ENCODE measurements at places on chromosomes 2 and 18. TPM values are rescaled to one million over a fixed set of nuclear protein-coding genes. Genes with fewer than 3 reads are reported as not detected.

DNA sequence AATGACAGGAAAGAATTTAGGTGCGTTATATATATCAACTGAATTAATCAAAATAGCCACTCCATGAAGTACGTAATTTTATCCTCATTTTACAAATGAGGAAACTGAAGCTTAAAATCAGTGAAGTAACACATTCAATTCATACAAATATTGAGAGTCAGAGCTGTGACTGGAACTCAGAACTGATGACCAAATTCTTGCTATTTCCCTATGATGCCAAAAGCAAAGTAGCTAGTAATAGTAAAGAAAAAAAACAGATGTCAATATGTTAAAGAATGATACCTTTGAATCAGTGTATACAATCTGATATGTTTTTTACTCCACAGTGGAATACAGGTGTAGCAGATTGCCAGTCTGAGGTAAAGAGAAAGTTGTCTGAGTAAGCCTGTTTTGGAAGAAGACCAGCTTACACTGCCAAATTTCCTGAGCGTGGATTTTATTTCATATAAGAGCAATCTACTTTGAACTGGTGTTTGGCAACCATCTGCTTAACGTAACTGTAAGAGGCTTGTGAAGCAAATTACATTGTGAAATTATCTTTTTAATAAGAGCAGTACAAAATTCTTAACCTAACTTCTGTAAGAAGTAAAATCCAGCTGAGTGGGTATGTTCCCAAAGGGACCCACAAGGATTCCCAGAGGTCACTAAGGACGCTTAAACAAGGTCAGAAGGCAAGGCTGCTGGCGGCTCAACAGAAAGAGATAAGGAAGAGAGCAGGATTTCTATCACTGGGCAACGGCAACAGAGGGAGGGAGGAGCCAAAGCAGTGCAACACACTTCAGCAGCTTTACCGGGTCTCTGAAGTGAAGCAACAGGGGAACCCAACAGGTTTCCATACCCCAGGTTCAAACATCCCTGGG is 85.6 kb downstream of the IKZF2 start:
- DNase-seq = no peak

DNA sequence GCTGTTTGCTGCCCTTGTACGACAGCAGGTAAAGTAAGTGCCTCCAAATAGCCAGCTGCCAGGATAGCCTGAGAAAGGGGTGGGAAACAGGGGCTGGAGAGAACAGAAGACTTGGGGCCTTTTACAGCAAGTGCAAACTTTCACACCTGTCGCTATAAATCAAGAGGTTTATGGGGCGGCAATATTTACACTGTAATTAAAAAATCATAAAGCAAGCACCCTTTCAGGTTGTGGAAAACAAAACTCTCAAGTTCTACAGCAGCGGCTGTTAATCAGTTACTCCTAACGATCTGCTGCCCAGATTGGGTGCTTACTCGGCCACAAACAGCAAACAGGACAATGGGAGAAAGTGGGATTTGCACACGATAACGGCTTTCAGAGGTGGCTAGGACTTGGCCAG is 359.5 kb upstream of the ETAA1 start:
- no peak for DNase-seq

Gene LAMA3
- total RNA-seq = 47.3 TPM

Gene MEIS1
- total RNA-seq = 18.0 TPM

Gene EVX2
- total RNA-seq = not detected

GRCh38 chr2:205769879-205770278 is 87.6 kb downstream of the NRP2 start:
- DNase-seq = no peak

GRCh38 chr2:239371726-239372686 is 28.8 kb downstream of the HDAC4 start:
- peak; percentile 50 for DNase-seq

DNA sequence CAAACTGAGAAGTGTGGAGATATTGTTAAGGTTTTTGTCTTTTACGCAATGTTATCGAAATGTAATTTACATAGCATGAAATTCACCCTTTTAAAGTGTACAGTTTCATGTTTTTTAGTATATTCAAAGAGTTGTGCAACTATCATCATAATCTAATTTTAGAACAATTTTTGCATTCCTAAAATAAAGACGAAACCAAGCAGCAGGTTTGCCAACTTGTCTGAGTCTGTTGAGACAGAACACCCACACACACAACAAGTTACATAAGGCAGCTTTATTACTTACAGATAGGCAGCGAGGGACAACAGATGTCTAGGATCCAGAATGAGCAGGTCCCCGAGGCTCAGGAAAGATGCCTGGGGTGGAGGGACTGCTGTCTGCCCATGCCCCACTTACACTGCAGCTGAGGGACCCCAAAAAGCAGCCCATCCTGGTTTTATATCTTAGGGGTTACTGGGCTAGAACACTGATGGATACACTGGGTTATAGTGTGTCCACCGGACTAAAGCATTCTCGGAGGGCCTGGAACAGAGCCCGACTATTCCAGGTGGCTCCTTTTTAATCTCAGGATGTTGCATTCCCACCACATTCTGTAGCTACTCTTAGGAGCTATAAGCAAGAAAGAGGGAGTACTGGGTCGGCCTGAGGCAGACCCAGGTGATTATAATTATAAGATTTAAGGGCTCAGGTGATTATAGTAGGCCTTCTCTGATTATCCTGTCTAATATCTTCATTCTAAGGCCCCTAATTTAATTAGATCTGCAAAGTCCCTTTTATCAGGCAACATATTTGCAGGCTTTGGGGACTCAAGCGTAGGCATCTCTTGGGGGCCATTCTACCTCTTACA is 150.2 kb upstream of the DOK6 start:
- DNase-seq = no peak

GRCh38 chr2:229855116-229855515 is 66.7 kb downstream of the TRIP12 start:
- DNase-seq = no peak

- no peak for DNase-seq
These were observed 28.2 kb upstream of the INO80C start for GRCh38 chr18:35525795-35526494.

DNA sequence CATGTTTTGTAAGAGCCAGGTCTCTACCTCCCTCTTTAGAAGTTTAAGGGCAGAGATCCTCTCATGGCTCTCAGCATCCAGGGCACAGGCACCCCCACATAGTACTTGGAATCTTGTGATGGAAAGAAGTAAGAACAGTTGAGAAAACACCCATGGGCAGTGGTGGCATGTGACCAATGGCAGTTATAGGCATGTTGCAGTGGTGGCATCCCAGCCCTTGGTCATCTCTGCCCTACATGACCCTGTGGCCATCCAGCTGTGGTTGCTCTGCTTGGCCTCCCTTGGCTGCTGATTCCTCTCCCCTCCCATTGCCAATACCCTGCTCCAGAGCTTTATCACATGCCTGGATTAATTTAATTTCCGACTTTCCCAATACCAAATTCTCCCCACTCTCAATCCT is 13.3 kb upstream of the MSH2 start:
- DNase-seq = no peak

Gene MMADHC
- total RNA-seq = 53.5 TPM

- DNase-seq = no peak
These were observed 768.3 kb upstream of the CDH7 start for GRCh38 chr18:64982414-64983055.

GRCh38 chr2:241860184-241861078 is 1.7 kb upstream of the PDCD1 start:
- DNase-seq = no peak

Gene CASP10
- total RNA-seq = 14.3 TPM

- no peak for DNase-seq
These were observed 83.4 kb downstream of the DOCK10 start for GRCh38 chr2:224958873-224959272.

DNA sequence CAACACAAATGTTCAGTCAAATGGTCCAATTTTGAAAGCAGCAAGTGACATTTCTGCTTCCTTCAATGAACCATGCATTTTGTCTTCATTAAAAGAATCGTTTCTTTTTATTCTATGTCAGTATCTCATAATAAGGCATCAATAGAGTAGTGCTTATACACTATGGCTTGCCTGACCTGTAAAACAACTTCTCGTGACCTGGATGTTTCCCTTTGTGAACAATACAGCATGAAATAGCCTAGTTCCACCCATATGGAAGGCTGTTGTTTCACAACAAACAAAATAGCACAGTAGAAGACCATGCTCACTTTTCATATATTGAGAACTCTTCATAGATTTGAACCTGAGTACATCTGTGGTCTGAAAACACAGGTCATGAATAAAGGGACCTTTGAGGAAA is 104.3 kb upstream of the PIK3C3 start:
- DNase-seq = no peak

GRCh38 chr2:43070676-43071502 is 155.5 kb downstream of the ZFP36L2 start:
- DNase-seq = peak; percentile 59

GRCh38 chr2:22855761-22856184 is 529.2 kb upstream of the KLHL29 start:
- no peak for DNase-seq

GRCh38 chr2:214706986-214707385 is 102.5 kb downstream of the BARD1 start:
- DNase-seq = no peak

Gene NT5DC4
- total RNA-seq = not detected

DNA sequence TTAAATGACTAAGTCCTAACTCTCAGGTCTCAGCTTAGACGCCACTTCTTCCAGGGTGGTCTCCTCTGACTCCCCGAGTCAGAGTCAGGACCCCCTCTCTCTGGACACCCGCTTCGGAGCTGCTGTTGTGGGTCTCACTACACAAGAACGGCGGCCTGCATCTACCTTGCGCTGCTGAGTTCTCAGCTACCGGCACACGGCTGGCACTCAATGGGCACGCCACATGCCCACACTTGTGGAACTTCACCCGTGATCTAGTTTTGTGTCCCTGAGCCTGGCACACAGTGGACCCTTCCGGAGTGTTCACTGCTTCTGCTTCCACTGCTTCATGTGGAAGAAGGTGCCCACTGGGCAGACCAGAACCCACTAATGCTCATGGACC is 58.3 kb upstream of the ID2 start:
- DNase-seq = no peak

DNA sequence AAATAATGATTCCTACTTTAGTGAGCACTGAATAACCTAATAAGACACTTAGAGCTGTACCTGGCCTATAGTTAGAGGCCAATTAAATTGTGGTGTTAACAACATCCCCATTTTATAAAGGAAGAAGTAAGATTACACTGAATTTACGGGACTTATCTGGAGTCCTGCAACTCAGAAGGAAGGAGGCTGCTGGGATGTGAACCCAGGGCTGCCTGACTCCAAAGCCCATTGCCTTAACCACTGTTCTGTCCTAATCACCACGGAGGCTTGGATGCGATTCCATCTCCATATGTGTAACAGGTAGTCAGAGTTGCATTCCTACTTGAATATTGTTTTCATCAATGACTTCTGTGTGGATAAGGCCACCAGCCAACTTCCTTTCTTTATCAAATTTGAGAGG is 168.9 kb downstream of the SOCS6 start:
- no peak for DNase-seq

Gene CCDC102B
- 16.5 TPM for total RNA-seq

- no peak for DNase-seq
These were observed 7.9 kb upstream of the NABP1 start for GRCh38 chr2:191670076-191670475.

GRCh38 chr2:197255543-197255942 is 55.0 kb downstream of the ANKRD44 start:
- DNase-seq = peak; percentile 76

Gene GKN1
- total RNA-seq = not detected

Gene TMEM200C
- 0.94 TPM for total RNA-seq

Gene AAMP
- 59.9 TPM for total RNA-seq

Gene HOXD8
- total RNA-seq = 11.9 TPM

Gene PLCD4
- 9.1 TPM for total RNA-seq

- DNase-seq = no peak
These were observed 267.8 kb downstream of the CYRIA start for GRCh38 chr2:16397681-16398475.

GRCh38 chr2:125572660-125573059 is 1083.3 kb upstream of the GYPC start:
- no peak for DNase-seq

Gene INPP5D
- total RNA-seq = 56.3 TPM

- no peak for DNase-seq
These were observed 82.1 kb downstream of the EIF2AK3 start for GRCh38 chr2:88545118-88545517.

GRCh38 chr18:53551868-53552426 is 672.5 kb downstream of the MBD2 start:
- peak; percentile 63 for DNase-seq

Gene EPAS1
- total RNA-seq = 270 TPM

Gene B3GNT7
- 4.2 TPM for total RNA-seq

Gene PSME4
- 42.2 TPM for total RNA-seq

DNA sequence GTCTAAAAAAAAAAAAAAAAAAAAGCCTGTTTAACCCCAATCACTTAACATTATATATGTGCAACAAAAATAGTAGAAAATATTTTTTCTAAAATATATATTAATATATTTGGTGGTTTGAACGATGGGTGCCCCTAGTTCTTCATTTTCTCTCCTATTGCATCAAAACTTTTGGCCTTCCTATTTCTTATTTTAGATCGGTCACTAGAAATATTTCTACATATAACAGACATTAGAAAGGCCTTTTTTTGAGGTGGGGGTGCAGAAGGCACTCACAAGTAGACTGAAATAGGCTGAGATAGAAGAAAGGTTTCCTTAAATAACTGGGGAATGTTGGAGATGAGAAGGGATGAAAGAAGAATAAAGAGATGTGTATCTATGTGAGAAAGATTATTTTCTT is 49.3 kb upstream of the AP1S3 start:
- no peak for DNase-seq

Gene KCTD1
- 34.1 TPM for total RNA-seq

DNA sequence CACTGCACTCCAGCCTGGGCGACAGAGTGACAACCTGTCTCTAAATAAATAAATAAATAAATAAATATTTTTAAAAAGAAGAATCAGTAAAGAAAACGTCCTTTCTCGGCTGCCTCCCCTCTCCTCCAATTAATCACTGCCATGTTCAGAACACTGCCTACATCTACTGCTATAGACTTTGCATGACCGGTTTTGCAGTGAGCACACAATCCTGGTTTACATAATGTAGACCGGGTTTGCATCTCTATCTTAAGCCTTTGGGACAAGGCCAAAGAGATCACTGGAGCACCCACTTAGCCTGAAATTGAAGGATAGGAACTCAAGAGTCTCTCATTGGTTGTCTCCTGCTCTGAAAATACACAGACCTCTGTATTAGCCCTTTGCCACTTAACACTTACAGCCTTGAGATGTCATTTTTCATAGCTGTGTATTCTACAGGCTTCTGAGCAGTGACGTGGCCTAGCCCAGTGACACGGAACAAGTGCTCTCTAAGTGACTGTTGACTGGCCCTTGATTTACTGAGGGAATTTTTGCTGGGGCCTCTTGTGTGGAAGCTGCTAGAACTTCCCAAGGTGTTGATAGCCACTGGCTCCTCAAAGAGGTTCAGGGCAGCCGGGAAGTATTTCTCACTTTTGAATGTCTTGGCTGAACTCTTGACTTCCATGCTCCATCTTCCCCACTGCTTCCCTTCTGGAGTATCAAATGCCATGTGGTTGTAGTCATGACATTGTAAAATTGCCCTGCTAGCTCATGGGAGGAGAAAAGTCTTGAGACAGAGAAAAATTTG is 45.3 kb upstream of the CCBE1 start:
- DNase-seq = no peak

GRCh38 chr2:3233877-3234276 is 143.7 kb downstream of the EIPR1 start:
- no peak for DNase-seq

- DNase-seq = no peak
These were observed 87.4 kb upstream of the AGAP1 start for GRCh38 chr2:235406430-235406829.

GRCh38 chr2:181106229-181106628 is 125.8 kb downstream of the UBE2E3 start:
- DNase-seq = no peak

Gene PCARE
- 0.53 TPM for total RNA-seq

- DNase-seq = no peak
These were observed 2.5 kb downstream of the SESTD1 start for GRCh38 chr2:179262077-179262660.

Gene FAM237A
- not detected for total RNA-seq

Gene SGPP2
- 0.53 TPM for total RNA-seq

Measured in sciatic nerve (tissue), 2 donors.